GOT3 (cell line): ENCODE measurements at places on chromosomes 4 and X.

GRCh38 chr4:16160457-16160856 is 65.8 kb downstream of the TAPT1 start:
- no peak for DNase-seq

GRCh38 chr4:31192341-31192740 is 472.2 kb downstream of the PCDH7 start:
- no peak for DNase-seq

DNA sequence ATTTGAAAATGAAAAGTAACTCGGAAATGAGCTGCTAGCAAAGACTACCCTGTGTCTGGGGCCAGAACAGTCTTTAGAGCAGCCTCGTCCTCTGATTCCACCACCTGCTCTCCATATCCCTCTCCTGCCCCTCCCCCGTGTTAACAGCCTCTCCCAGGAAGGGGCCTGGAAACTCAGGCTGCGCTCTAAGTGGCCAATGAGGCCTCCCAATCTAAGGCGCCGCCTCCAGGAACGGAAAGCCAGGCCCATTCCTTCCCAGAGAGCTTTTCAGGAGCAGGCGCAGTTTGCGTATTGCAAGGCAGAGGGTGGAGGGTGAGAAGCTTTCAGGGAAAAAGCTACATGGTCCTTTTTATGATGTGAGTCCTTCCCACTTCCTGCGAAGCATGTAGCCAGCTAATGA is 31.2 kb downstream of the RS1 start:
- no peak for DNase-seq

DNA sequence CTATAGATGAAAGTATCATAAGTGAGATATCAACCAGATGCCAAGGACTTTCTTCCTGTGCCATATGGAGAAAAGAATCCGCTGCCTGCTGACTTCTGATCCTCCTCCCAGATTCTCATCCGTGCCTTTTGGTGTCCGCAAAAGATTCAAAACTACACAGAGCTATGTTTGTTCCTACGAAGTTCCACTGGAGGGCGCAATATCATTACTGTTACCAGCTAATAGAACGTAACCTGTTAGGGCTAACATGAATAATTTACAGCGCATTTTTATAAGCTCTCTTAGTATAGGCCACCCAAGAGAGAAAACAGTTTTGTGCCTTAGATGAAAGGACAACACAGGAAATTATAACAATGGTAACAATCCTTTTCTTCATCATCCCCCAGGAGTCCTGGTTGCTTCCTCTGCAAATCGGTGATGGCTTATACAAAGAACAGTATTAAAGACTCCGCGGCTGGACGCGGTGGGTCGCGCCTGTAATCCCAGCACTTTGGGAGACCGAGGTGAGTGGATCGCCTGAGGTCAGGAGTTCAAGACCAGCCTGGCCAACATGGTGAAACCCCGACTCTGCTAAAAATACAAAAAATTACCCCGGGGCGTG is 22.8 kb upstream of the CENPVL3 start:
- DNase-seq, result no peak

GRCh38 chr4:82610041-82610440 is 48.3 kb upstream of the TMEM150C start:
- DNase-seq, result no peak

DNA sequence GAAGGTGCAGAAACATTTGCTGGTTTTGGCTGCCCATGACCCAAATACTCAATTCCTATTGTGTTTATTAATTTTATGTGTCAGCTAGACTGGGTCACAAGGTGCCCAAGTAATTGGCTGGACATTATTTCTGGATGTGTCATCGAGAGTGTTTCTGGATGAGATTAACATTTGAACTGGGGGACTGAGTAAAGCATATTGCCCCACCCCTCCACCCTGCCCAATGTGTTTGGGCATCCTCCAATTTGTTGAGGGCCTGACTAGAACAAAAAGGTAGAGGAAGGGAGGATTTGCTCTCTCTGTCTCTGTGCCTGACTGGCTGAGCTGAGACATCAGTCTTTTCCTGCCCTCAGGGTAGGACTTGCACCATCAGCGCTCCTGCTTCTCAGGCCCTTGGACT is 29.7 kb upstream of the LCORL start:
- DNase-seq, result no peak

DNA sequence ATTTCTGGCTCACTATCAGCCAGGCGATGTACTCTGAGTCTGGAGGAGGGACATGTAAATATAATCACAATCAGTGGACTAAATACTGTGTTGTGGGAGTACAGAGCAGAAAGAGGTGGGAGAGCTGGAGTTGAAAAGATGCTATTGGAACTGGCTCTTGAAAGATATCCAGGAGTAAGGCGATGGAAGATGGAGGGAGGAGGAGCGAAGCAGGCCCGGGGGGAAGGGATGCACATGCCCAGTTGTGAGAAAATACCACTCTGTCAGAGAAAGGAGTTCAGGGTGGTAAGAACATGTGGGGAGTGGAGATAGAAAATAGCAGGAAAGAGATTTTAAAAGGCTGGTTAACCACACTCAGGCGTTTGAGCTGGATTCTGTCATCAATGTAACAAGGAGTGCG is 216.9 kb upstream of the ETNPPL start:
- DNase-seq, result no peak

DNA sequence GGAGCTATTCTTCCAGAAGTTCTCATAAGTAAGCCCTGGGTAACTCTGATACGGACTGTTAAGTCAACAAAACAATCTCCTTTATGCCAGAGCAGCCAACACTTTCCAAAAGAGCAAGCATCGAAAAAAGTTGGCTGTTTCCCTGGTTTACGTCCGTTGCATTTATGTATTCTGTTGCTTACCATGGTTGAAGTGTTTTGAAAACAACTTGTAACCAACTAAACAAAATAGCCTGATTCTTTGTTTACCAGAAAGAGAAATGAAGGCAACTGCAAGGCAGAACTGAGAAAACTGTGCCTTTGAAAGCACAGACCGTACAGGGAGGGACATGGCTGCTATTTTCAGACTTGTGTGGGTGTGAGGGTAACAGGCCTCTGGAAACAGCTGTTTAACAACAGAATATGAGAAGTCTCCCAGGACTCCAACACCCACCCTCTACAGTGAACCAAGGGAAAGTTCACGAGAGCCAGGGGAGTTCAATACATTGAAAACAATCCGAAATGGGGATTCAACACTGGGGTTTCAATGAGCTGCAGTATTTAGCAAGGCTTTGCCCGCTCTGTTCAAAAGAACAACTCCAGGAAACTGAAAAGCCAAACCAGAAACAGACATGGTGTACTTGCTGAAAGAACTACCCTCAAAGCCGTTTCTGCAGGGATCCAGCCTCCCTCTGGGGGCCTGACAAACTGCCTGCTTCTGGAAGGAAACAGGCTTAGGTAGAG is 95.8 kb upstream of the EGFL6 start:
- no peak for DNase-seq

DNA sequence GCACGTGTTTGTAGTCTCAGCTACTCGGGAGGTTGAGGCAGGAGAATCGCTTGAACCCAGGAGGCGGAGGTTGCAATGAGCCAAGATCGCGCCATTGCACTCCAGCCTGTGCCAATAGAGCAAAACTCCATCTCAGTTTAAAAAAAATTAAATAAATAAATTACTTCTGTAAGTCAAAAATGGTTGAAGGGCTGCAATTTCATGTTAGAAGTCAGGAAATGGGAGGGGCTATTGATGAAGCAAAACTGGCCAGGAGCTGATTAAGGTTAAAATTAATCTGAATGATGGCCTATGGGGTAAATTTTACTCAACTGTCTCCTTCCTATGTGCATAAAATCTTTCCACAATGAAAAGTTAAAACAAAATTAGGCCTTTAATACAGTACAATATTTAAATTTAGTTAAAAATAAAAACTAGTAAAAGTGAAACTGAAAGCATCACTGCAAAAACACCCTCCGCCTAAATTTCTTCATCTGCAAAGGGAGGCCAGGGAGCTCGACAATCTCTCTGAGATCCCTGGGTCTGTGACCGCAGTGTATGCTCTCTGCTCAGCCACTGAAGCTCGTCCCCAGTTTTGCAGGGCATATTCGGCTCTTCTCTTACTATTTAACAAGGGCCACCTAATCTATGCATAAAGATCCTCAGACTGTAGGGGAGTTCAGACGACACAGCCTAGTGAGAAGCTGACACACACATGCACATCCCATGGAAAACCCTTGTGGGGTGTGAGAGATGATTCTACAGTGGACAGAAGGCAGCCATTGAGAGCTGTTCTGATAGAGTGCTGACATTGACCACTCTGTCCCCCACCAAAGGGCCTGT is 57.2 kb downstream of the IRF2 start:
- no peak for DNase-seq

DNA sequence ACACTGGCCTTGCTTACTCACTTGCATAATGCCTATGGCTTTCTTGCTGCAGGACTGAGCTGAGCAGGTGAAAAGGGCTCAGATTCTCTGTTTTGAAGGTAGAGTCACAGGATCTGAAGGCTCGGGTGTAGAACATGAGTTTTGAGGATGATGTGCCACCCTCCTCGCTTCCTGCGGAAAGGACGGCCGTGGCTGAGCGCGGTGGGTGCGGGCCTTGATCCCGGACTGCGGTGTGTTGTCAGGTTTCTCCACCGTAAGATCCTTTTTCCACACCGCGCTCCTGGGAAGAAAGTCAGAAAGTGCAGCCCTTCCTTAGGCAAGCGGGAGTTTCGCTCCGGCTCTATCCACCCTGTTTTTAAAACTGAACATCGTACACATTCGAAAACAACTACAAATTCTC is 36.2 kb downstream of the ZFP42 start:
- no peak for DNase-seq

DNA sequence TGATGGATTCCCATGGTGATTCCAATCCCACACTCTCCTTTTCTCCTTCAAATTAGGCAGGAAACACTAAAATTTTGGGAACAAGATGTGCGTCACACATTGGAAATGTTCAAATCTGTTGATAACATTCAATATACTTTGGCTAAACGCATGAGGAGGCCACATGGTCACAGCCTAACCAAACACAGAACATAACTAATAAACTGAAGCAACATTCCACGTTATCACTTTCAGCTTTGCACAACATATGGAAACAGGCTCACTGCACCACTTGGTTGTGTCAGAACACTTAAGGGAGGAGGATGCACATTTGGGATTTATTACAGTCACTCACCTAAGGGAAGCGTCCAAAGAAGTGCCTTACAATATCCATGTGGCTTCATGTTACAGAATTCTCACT is 4.7 kb downstream of the SH3RF1 start:
- DNase-seq, result no peak

DNA sequence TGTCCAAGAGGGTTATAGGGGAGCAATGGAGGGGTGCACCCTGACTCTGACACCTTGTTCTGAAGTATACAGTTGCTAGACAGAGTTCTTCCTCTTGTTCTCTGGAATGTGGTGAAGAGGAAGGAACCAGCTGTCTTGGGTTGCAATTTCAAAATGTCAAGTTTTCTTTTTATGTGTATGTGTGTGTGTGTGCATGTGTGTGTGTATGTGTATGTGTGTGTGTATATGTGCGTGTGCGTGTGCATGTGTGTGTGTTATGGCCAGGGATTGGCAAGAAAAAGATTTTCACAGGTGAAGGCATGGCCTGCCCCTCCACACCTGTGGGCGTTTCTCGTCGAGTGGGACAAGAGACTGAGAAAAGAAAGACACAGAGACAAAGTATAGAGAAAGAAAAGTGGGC is 81.6 kb upstream of the ADGRA3 start:
- no peak for DNase-seq

DNA sequence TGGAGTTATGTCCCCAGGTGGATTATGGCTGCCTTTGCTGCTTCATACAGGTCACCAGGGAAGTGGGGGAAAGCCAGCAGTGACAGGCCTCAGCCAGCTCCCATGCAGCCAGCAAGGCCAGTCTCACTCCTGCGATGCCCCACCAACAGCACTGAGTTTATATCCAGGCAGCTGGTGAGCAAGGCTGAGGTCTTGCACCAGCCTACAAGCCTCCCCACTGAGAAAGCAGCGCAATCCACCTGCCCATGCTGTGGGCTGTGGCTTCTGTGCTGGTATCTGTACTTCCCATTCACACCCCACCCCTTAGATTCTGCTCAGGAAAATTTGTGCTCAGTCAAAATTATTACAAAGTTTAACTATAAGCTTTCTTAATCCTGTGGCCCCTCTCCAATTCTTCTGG is 153.5 kb downstream of the HHIP start:
- DNase-seq, result no peak

- no peak for DNase-seq
Observed at GRCh38 chr4:145954924-145955339, 16.3 kb upstream of the ZNF827 start.

GRCh38 chr4:169649545-169650226 is 29.3 kb downstream of the CLCN3 start:
- no peak for DNase-seq

DNA sequence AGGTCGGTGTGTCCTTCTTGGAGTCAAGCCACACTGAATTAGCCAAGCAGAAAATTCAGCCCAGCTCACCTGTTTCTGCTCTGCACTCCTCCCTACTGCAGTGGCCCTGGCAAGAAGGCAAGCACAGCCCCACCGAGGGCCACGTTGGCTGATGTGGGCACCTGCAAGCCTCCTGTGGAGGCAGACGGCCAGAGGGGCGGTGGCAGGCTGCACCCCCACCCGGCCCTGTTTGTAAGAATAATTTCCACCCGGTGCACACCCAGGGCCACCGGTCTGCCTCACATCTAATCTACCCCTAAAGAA is 18.8 kb downstream of the PPP2R2C start:
- no peak for DNase-seq

GRCh38 chr4:18025288-18025687 is 3.7 kb upstream of the LCORL start:
- no peak for DNase-seq

DNA sequence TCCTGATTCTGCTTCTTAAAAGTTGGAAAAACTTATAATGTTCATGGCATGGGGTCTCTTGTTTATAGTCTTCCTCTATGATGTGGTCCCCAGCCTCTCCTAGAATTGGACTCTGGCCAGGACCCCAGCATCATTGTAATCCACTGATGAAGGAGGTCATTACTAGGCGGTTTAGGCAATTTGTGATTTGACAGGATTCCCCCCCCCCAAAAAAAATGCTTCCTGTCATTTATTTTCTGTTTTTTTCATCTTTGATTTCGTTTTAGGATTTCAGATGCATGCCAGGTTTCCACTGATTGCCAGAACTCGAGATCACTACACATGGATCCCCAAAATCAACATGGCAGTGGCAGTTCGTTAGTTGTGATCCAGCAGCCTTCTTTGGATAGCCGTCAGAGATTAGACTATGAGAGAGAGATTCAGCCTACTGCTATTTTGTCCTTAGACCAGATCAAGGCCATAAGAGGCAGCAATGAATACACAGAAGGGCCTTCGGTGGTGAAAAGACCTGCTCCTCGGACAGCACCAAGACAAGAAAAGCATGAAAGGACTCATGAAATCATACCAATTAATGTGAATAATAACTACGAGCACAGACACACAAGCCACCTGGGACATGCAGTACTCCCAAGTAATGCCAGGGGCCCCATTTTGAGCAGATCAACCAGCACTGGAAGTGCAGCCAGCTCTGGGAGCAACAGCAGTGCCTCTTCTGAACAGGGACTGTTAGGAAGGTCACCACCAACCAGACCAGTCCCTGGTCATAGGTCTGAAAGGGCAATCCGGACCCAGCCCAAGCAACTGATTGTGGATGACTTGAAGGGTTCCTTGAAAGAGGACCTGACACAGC is 4.9 kb downstream of the SPRY1 start:
- DNase-seq, result no peak
